ENCODE measurements at places on chromosomes 1 and 21. TPM values are rescaled to one million over a fixed set of nuclear protein-coding genes. Genes with fewer than 3 reads are reported as not detected.

KRTAP6-3 gene
- not detected for total RNA-seq

KRTAP19-4 gene
- not detected for total RNA-seq

GBP6 gene
- 0.23 TPM for total RNA-seq

DNA sequence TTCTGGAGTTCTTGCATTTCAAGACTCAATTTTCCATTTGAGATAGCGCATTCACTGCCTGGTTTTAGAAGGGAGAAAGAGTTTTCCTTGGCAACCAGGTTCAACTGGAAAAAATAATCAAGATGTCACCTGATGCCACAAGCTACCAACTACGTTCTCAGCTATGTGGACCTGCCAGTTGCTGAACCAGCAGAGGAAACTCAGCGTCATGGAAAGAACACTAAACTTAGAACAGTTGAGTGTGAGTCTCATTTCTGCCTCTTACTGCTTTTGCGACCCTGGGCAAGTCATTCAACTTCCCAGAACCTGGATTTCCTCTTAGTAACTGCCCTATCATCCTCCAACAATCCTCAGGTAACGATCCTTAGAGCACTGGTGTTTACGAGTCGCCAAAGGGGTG lies 373.0 kb upstream of the ESRRG start:
- DNase-seq: no peak

DNA sequence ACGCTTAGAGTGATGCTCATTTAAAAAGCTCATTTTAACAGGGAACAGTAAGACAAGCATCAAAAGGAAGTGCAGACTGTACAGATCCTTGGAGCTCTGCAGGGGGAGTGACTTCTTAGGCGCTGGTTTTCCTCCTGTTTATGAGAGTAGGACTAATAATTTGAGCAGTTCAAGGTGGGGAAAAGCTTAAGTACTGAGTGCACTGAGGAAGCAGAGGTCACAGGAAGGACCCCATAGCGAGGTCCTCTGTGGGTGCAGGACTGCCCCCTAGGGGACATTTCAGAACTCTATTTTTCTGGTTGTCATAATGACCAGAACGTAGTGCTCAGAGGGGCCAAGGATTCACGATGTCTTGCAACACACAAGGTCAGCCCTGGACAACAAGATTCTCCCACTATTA lies 112.1 kb downstream of the HLCS start:
- DNase-seq: no peak

DNA sequence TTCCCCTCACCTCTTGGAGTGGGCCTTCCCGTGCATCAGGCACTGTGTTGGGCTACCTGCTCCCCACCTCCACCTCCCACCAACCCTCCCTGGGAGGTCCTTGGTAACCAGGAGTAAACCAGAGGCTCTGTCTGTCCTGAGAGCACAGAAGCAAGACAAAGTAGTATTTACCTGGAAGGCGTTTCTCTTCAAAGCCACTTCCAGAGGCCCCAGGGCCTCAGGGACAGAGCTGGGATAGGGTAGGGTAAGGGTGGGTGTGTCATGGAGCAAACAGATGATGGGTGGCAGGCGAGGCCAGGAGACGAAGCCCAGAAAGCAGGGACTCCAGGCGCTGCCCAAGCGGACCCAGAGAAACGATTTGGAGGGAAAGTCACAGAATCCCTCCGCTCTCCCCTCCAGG lies 77.2 kb upstream of the TARDBP start:
- no peak for DNase-seq

DNA sequence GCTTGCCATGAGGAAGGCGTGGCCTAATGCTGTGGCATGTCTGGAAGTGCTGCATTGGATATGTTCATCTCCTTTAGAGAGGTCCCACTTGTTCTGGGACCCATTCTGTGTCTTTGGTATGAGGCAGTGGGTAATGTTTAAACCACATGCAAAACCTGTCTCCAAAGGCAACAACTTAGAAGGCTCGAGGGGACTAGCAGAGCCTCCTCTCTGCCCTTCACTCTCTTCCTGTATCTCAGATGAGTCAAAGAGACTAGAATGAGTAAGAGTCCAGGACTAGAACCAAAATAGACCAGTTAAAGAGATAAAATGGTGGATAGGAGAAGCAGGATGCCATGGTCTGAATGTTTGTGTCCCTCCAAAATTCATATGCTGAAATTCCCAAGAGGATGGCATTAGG lies 220.8 kb upstream of the KIAA0040 start:
- DNase-seq: no peak

DNA sequence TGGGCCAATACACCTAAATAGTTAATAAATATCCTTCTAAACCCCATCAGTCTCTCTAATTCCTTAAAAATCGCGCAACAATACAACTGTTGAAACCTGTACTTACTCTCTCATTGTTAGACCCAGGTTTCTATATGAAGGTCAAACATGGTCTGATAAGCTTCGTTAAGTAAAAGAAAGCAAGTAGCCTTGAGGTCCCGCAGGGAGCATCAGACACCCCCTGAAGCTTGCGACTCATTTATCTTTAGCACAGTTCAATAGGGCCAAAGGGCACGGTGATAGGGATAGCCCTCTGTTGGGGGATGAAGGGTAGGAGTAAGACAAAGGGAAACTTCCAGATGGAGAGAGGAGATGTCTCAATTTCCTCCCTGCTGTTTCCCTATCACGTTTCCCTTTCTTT lies 27.3 kb upstream of the THEM4 start:
- DNase-seq: no peak
